ENCODE measurements at places on chromosomes 2 and 18.

DNA sequence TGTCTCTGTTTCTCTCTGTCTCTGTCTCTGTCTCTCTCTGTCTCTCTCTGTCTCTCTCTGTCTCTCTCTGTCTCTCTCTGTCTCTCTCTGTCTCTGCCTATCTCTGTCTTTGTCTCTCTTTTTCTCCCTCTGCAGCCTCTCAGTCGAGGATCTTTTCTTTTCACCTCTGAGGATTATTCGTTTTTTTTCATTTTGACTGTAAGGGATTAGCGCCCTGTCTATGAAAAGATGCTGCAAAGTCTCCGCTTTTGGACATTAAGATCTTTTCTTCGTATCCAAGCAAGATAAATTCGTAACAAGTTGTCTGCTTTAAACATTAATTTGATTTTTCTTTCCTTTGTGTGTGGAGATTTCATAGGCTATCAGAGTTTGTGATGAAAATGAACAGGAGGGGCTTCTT, 191.2 kb upstream of the TPO start:
- DNase-seq = no peak

DNA sequence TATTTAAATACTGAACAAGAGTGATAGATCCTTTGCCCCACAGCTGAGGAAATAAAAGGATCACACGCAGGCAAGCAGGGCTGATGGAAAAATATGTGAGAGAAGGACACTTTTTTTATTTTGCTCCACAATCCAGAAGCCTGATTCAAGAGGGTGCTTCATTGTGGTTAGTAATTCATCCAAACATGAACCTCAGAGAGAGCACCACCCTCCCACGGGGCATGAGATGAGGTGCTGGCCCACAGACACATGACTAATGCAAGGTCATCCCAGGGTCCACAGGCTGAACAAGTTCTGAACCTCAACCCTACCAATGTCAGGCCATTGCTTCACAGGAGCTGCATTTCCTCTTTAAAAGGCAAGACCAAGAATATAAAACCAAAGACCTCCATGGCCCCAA, 239.6 kb downstream of the MREG start:
- DNase-seq = no peak

GRCh38 chr2:45722477-45722876, 71.0 kb downstream of the PRKCE start:
- DNase-seq = no peak

GRCh38 chr2:37205689-37206341, 9.5 kb downstream of the CEBPZOS start:
- no peak for DNase-seq

- no peak for DNase-seq
Observed at GRCh38 chr2:143070704-143071103, 58.5 kb upstream of the ARHGAP15 start.

DNA sequence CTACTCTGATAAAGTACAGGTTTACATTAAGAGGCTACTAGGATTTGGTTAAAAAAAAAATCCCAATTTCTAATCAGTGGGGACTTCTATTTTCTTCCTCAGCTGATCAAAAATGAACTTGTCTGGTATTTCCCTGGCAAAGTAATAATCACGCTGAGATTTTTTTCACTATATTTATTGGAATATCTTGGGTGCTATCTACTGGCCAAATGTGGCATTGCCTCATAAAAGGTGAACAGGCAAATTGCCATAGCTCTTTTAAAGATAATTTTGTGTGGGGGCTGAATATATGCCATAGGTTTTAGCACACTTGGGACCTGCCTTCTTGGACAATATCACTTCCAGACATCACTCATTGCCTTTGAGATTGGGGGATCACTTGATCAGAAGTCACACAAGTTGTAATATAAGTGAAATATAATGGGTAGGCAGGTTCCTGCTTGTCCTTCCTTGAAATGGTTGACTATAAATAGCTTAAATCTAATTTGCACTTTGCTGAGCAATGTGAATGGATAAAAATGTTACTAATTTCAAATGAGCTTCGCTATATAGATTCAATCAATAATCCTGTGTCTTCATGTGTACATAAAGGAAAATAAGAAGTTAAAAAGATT, 7.0 kb upstream of the NXPH2 start:
- peak; percentile 11 for DNase-seq

- no peak for DNase-seq
Observed at GRCh38 chr2:229296536-229296935, 25.4 kb upstream of the PID1 start.

- DNase-seq = no peak
Observed at GRCh38 chr2:26511466-26511865, 33.5 kb upstream of the OTOF start.

DNA sequence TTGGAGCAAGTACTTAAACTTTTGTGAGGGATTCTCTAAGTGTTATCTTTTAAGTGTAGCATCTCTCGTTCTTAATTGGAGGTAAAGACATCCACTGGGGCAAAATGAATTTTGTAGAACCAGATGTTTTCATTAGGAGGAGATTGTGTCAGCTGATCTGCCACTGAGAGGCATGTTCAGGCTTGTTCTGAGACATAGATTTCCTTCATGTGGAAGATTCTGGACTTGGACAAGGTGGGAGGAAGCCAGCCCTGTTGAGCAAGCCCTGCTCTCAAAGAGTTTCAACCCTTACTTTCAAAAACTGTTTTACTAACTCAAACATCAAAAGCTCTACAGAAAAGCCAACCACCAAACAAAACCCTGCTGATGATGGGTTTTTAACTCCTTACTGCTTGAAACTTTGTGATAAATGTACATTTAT, 6.5 kb downstream of the MAP4K4 start:
- no peak for DNase-seq

GRCh38 chr2:39379643-39380524, 57.2 kb downstream of the MAP4K3 start:
- no peak for DNase-seq
